ENCODE measurements at places on chromosomes 3 and 15.

GRCh38 chr3:172176061-172176770 lies 136.8 kb downstream of the FNDC3B start:
- no peak for DNase-seq

DNA sequence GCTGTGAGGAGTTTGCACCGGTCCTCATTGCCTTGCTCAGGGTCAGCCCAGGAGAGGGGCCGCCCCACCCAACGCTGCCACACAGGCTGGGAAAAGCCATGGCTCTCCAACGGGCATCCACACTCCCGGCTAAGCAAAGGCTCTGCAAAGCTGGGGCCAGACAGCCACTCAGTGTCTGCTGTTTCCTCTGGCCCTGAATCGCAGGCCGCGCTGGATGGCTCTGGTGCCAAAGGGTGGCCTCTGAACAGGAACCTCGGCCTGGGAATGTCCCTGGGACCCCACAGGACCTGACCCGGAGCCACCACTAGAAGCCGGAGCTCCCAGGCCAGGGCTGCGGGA lies 42.9 kb downstream of the RPN1 start:
- DNase-seq, result no peak

GRCh38 chr3:54836871-54837270 lies 91.0 kb downstream of the LRTM1 start:
- DNase-seq, result peak; percentile 34

DNA sequence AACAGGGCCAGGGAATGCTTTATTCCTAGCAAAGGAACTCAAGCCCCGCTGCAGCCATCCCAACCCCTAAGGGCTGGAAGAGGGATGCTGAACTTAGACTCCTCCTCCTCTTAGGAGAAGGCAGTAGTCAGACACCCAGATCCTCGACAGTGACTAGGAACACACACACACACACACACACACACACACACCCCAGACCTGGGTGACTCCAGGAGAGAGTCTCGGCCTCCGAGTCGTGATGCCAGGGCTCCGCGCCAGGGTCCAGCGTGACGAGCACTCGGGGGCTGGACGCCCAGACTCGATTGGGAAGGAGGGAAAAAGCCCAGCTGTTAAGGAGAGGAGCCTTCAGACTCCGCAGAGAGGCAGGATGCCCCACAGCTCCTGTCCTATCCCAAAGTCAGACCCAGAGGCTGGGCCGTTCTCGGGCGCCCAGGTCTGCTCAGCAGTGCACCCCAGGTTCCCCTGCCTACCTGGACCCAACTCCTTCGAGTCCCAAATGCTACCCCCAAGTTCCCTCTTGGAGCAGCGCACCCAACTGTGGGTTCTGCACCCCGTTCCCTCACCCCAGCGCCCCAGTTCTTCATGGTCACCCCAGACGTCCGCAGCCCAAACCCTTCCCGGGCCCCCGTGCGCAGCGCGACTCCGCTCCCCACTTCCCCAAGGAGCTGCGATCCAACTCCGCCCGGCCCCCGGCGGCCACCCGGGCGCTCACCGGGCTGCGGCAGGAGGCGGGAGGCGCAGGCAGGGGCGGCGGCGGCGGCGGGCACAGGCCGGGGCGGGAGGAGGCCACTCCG lies 421 bp downstream of the BMF start:
- DNase-seq, result no peak

DNA sequence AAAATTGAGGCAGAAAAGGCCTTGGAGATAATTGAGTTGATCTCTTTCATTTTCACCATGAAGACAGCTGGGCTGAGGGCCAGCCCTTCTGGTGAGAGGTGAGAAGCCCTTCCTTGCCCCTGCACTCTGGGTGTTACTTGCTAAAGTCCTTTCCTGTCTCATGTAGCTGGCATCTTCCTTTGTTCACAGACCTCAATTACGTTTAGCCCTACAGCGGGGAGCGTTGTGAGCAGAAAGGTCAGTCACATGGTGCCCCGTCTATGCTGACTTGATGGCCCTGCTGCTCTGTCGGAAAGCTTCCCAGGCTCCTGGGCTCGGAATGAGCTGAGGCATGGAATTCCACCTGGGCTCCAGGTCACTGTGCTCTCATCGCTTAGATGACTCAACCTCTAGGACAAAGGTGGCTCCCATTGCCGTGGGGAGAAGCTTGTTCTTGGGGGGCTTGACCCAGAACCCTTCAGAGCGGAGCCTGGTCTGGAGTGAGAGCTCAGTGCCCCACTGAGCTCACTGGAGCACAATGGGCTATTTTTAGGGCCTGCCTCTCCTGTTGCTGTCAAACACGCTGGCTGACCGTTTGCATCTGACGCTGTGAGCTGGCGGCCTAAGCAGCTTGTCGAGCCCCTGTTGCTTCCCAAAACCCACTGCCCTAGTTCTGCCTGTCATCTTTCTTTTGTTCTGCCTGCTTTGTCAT lies 47.0 kb downstream of the RPLP1 start:
- DNase-seq, result no peak

- no peak for DNase-seq
Observed at GRCh38 chr3:58317811-58318210, 11.5 kb downstream of the HTD2 start.

DNA sequence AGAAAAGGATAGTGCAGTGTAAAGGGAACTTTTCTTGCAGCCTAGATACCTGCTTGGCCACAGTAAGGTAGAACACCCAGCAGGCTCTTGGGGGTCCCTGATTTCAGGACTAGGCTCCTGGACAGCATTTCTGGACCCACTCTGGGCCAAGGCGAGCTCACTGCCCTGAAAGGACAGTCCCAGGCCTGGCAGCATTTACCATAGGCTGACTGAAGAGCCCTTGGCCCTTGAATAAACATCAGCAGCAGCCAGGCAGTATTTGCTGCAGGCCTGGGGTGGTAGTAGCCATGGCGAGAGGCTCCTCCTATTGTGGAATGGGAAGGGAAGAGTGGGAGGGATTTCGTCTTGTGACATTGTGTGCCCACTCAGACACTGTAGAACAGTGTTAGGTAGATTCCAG lies 529.2 kb downstream of the TUSC7 start:
- DNase-seq, result no peak

DNA sequence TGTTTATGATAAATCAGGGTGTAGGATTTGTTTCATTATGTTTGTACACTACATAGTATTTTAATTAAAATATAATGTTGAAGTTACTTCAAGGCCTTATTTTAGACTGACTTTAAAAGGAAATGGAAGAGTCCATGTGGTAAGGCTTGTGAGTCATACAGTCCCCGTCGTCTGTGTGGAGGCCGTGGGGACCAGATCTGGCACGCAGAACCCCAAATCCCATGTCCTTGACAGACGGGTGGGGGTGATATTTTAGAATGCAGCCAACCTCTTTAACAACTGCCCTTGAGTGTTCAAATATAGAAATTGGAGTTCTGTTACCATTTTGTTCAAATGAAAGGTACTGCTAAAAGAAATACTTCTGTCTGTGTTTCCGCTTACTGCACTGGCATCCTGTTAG lies 35.8 kb downstream of the ABHD17C start:
- no peak for DNase-seq

DNA sequence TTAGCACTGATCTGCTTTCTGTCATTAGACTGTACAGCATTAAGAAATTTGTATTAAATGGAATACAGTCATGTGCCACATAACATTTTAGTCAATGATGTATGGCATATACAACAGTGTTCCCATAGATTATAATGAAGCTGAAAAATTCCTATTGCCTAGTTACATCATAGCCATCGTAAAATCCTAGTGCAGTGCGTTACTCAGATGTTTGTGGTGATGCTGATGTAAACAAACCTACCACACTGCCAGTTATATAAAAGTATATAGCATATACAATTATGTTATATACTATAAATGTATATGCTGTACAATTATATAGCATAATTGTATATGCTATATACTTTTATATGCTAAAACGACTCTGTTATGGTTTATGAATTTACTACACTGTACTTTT lies 41.7 kb downstream of the APH1B start:
- no peak for DNase-seq

DNA sequence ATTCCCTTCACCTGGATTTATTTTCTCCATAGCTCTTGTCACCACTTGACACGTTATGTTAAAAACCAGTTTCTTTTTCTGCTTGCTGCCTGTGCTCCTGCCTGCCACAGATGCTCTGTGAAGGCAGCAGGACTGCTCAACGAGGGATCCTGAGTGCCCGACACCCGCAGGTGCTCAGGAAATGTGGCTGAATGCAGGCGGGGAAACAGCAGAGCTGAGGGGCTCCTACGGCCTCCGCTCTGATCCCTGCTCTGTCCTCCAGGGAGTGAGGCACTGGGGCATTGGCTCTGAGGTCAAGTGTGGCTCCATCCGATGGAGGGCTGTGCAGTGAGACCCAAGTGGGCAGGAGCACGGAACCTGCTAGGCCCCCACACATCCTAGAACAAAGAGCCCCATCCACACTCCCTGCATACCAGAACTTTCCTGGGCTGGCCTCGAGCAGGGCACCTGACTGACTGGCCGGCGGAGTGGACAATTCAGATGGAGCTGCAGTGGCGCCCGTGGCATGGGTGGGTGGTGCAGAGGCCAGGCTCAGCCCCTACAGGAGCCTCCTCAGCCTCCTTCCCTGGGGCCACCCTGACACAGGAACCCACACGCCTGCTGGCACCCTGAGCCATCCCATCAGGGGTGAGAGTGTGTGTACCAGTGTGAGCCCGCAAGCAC lies 27.9 kb downstream of the IQSEC1 start:
- DNase-seq, result no peak

GRCh38 chr3:76859596-76859995 lies 180.3 kb upstream of the ROBO2 start:
- DNase-seq, result no peak

DNA sequence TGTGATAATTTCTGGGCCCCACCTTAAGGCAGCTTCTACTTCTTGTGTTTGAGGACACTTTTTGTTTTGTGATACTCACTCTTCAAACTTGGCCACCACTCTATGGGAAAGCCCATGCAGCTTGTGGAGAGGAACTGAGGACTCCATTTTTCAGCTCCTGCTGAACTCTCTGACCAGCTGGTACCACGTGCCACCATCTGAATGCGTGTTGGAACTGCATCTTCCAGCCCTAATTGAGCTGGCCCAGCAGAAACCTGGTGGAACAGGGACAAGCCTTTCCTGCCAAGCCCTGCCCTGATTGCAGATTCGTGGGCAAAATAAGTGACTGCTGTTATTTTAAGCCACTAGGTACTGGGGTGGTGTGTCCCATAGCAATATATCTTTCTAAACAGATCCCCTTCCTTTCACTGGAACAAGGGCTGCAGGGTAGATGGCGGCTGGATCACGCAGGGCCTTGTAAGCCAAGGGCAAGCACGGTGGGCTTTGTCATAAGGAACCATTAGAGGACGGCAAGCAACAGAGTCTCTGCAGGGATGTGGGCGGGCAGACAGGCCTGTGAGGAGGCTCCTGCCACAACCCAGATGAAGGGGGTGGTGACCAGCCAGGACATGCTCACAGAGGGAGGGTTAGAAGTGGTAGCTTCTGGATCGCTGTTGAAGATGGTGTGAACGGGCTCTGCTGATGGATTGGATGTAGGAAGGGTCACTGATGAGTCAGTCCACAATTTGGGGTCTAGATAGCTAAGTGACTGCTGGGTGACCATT lies 9.5 kb downstream of the H1-8 start:
- no peak for DNase-seq

- no peak for DNase-seq
Observed at GRCh38 chr3:46936733-46937250, 39.8 kb downstream of the CCDC12 start.

DNA sequence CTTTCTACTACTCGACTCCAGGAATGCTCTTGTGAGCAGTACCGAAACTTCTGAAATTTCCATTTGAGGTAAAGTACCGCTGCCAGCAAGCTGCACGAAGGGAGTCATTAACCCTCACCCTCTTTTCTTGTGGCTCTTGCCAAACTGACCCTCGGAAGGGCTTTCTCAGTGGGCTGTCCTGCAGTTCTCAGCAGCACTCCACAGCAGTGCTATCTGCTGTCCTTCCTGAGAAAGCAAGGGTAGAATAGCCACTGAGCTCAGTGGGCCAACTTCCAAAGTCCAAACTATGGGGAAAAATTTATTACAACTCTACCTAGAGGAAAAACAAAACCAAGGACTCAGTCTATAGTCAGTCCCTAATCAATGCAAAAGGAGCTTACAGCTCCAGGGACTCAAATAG lies 38.5 kb upstream of the COL8A1 start:
- DNase-seq, result no peak

DNA sequence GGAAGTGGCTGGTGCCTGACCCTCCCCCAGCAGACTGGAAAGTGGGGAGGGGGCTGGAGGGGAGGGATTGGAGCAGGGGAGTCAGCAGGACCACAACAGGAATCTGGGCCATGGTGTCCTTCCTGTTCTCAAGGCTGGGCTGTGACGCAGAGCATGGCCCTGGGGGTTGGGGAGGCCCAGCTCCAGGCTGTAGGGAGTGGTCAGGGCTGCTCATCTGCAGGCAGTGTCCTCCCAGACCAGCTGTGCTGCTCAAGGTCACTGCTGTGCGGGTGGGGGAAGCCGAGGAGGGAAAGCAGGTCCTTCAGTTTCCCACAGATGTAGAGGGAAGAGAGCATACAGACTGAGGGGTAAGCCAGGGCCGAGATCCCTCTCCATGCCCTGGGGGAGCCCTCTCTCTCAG lies 40.7 kb downstream of the CYP11A1 start:
- no peak for DNase-seq

GRCh38 chr3:168047190-168047795 lies 48.4 kb downstream of the GOLIM4 start:
- DNase-seq, result peak; percentile 85

GRCh38 chr3:25957026-25957425 lies 167.1 kb downstream of the OXSM start:
- no peak for DNase-seq

DNA sequence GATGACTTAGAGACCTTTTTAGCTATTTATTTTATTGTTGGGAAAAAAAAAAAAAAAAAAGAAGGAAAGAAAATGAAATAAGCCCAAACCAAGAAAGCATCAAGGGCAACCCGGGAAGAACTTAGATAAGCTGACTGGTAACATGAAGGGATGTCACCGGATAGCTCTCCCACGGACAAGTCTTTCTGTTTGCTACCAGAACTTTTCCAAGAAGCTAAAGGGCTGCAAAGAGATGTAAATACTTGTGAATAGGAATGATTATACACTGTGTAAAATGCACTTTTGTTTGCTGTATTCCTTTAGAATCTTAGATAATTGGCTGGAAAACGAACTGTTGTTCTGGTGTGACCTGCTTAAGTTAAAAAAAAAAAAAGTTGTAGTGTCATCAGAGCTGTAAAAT lies 2.8 kb downstream of the FOXB1 start:
- no peak for DNase-seq

DNA sequence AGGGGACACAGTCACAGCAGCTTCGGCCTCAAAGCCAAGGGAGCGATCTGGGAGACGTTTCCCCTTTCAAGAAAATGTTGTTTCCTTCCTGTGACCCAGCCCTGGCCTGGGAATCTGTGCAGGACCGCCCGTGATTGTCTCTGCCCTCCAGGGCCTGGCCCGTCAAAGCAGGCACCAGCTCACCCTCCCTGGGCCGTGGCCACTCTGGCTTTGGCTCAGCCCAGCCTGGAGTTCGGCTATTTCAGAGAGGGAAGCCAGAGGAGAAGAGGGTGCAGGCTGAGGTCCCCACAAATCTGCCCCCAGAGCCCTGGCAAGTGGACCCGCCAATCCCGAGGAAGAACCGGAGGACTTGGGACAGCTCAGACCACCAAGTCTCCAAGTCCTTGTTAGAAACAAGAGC lies 12.7 kb downstream of the GATA2 start:
- DNase-seq, result no peak

- DNase-seq, result peak; percentile 95
Observed at GRCh38 chr15:98853161-98853560, 154.4 kb downstream of the PGPEP1L start.

- DNase-seq, result peak; percentile 75
Observed at GRCh38 chr15:66702035-66702786, at the start of gene SMAD6. SMAD6 (plus strand) TSS chr15:66702236; CDS start chr15:66703259, 1,023 bp downstream.
